ENCODE measurements at places on chromosomes 1 and 21. TPM values are rescaled to one million over a fixed set of nuclear protein-coding genes. Genes with fewer than 3 reads are reported as not detected.

The OR2T29 gene
- total RNA-seq: not detected

The CLCA1 gene
- not detected for total RNA-seq

The GJB3 gene
- under 0.01 TPM for total RNA-seq

The FCAMR gene
- total RNA-seq: not detected

The GPATCH4 gene
- total RNA-seq: 6.5 TPM

The PALMD gene
- 31.9 TPM for total RNA-seq

The APCS gene
- total RNA-seq: not detected

The TEX38 gene
- total RNA-seq: not detected

The ZBTB8B gene
- under 0.01 TPM for total RNA-seq

The OR10R2 gene
- total RNA-seq: not detected

The KISS1 gene
- 1.5 TPM for total RNA-seq

The TMEM269 gene
- total RNA-seq: not detected
